ENCODE measurements at places on chromosomes 12 and 14. TPM values are rescaled to one million over a fixed set of nuclear protein-coding genes. Genes with fewer than 3 reads are reported as not detected.

The LRP6 gene
- 15.2 TPM for total RNA-seq

The LEMD3 gene
- 25.5 TPM for total RNA-seq

The MYH7 gene
- total RNA-seq: not detected

The LACRT gene
- total RNA-seq: not detected

The KCNA5 gene
- total RNA-seq: 0.34 TPM

The DEPDC4 gene
- 0.14 TPM for total RNA-seq

The KRT2 gene
- total RNA-seq: not detected

The SLCO1B1 gene
- not detected for total RNA-seq

The PTHLH gene
- 2.7 TPM for total RNA-seq

The SSTR1 gene
- 0.67 TPM for total RNA-seq
